ENCODE measurements at places on chromosomes 1 and 21. TPM values are rescaled to one million over a fixed set of nuclear protein-coding genes. Genes with fewer than 3 reads are reported as not detected.

GRCh38 chr1:218510153-218510772, 165.1 kb downstream of the TGFB2 start:
- DNase-seq: no peak
- H3K4me3 ChIP-seq: no peak overlapping the region
- peaks cover 9% of the 10 kb centered on the region for H3K36me3 ChIP-seq

- H3K36me3 ChIP-seq: no peaks in the 10 kb centered on the region
- H3K4me3 ChIP-seq: no peak overlapping the region
- DNase-seq: no peak
- H3K27me3 ChIP-seq: no peaks in the 10 kb centered on the region
- no peak overlapping the region for H3K27ac ChIP-seq
These were observed 300.3 kb downstream of the GRIK1 start for GRCh38 chr21:29639366-29640079.

DNA sequence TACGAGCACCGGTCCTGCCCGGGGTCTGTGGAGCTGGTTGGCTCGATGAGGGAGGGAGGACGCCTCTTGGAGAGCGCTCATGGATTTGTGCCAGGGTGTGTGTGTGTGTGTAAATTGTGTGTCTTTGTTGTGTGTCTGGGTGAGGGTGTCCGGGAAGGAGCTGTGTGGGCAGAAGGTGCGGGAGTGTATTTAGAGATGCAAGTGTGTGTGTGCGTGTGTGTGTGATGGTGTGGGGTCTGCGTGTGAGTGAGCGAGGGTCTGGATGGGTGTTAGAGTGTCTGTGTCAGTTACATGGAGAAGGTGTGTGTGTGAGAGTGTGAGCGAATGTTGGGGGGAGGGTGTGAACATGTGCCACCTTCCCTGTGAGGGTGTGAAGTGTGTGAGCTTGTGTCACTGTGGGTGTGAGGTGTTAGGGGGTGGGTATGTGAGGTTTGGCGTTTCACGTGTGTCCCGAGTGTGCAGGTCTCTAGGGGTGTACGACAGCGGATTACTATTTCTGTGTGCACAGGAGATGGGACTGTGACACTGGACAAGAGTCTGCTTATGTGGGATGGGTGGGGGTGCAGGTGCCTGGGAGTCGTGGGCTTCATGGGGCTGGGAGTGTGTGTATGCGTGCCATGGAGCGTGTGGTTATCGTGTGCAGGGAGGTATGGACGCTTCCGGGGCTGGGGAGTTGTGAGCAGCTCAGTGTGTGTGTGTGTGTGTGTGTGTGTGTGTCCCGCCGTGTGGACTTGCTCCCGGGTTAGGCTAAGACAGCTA, 880 bp downstream of the IGSF21 start:
- DNase-seq: no peak
- H3K4me1 ChIP-seq: peaks cover 24% of the 10 kb centered on the region
- H3K36me3 ChIP-seq: no peaks in the 10 kb centered on the region
- H3K27ac ChIP-seq: no peak overlapping the region
- peaks cover 17% of the 10 kb centered on the region for H3K27me3 ChIP-seq
- peak overlapping the region; percentile 85 for H3K4me3 ChIP-seq

- no peaks in the 10 kb centered on the region for H3K36me3 ChIP-seq
- peaks cover 6% of the 10 kb centered on the region for H3K27me3 ChIP-seq
- peaks cover 22% of the 10 kb centered on the region for H3K4me1 ChIP-seq
- no peak overlapping the region for H3K4me3 ChIP-seq
- peak; percentile 81 for DNase-seq
These were observed 39.8 kb upstream of the CLIC4 start for GRCh38 chr1:24705260-24706073.

- no peak overlapping the region for H3K4me3 ChIP-seq
- H3K4me1 ChIP-seq: no peaks in the 10 kb centered on the region
- no peaks in the 10 kb centered on the region for H3K36me3 ChIP-seq
- no peak overlapping the region for H3K27ac ChIP-seq
- DNase-seq: no peak
- H3K27me3 ChIP-seq: no peaks in the 10 kb centered on the region
These were observed 18.6 kb upstream of the PADI1 start for GRCh38 chr1:17186216-17186909.

DNA sequence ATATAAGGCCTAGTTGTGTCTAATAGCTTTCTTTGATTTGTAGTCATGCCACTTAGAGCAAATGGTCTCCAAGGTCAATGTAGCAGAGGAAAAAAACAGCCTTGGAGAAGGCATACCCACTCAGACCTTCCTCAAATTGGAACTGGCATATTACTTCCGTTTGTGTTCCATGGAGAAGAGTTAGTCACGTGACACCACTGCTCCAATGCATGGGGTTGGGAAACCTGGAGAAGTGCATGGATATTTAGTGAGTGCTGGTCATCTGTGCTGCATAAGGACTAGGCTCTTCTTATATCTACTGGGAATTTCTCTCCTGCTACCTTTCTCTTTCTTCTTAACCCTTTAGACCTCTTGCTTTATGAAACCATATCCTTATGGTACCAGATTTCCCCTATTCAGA, 167.8 kb downstream of the BACH1 start:
- no peaks in the 10 kb centered on the region for H3K4me1 ChIP-seq
- H3K36me3 ChIP-seq: no peaks in the 10 kb centered on the region

GRCh38 chr1:79373481-79374125, 367.1 kb upstream of the ADGRL4 start:
- no peak for DNase-seq
- H3K4me1 ChIP-seq: no peaks in the 10 kb centered on the region
- no peak overlapping the region for H3K4me3 ChIP-seq
- H3K27ac ChIP-seq: no peak overlapping the region
- no peaks in the 10 kb centered on the region for H3K27me3 ChIP-seq
- no peaks in the 10 kb centered on the region for H3K36me3 ChIP-seq

- H3K27ac ChIP-seq: no peak overlapping the region
- no peaks in the 10 kb centered on the region for H3K36me3 ChIP-seq
- no peaks in the 10 kb centered on the region for H3K27me3 ChIP-seq
- H3K4me3 ChIP-seq: no peak overlapping the region
- no peak for DNase-seq
These were observed 466.8 kb downstream of the KIF26B start for GRCh38 chr1:245621589-245621988.

GRCh38 chr1:240496356-240496755, 115.6 kb downstream of the GREM2 start:
- no peak overlapping the region for H3K4me3 ChIP-seq
- H3K27ac ChIP-seq: no peak overlapping the region
- H3K36me3 ChIP-seq: no peaks in the 10 kb centered on the region
- no peak for DNase-seq
- peaks cover 2% of the 10 kb centered on the region for H3K27me3 ChIP-seq

GRCh38 chr1:171247501-171247900, 793 bp upstream of the FMO1 start:
- H3K4me3 ChIP-seq: no peak overlapping the region
- no peak for DNase-seq
- no peaks in the 10 kb centered on the region for H3K4me1 ChIP-seq
- no peak overlapping the region for H3K27ac ChIP-seq
- peaks cover 3% of the 10 kb centered on the region for H3K27me3 ChIP-seq
- H3K36me3 ChIP-seq: no peaks in the 10 kb centered on the region

DNA sequence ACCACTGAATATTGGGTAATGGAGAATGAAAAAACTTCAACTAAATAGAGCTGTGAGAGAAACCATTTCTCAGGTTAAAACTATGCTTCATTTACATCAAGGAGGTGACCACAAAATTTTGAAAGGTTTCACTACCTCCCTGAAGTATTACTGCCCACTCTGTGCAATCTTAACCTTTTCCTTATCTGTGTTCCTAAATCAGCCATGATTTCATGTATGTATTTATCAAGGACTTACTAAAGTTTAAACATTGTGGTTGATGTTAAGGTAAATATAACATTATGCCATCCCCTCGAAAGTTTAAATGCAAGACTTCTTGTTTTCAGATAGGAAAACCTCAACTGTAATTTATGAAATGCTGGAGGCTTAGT, 84.4 kb downstream of the CLEC20A start:
- peaks cover 5% of the 10 kb centered on the region for H3K27me3 ChIP-seq
- H3K27ac ChIP-seq: no peak overlapping the region
- peaks cover 10% of the 10 kb centered on the region for H3K4me1 ChIP-seq
- peaks cover 19% of the 10 kb centered on the region for H3K36me3 ChIP-seq
- no peak overlapping the region for H3K4me3 ChIP-seq

GRCh38 chr1:84722794-84723193, 32.5 kb upstream of the SSX2IP start:
- peaks cover 10% of the 10 kb centered on the region for H3K4me1 ChIP-seq
- H3K27ac ChIP-seq: no peak overlapping the region
- H3K27me3 ChIP-seq: no peaks in the 10 kb centered on the region

GRCh38 chr1:46001081-46001785, 131.2 kb downstream of the PIK3R3 start:
- H3K27me3 ChIP-seq: peaks cover 4% of the 10 kb centered on the region
- H3K4me1 ChIP-seq: peaks cover 32% of the 10 kb centered on the region
- no peak overlapping the region for H3K4me3 ChIP-seq
- no peak for DNase-seq
- no peak overlapping the region for H3K27ac ChIP-seq

- peak overlapping the region; percentile 52 for H3K4me3 ChIP-seq
- peak overlapping the region; percentile 17 for H3K27ac ChIP-seq
- DNase-seq: no peak
These were observed 9.5 kb downstream of the NOL9 start for GRCh38 chr1:6544831-6545230.

GRCh38 chr1:29586991-29587745, 350.8 kb downstream of the PTPRU start:
- no peak overlapping the region for H3K27ac ChIP-seq
- H3K36me3 ChIP-seq: no peaks in the 10 kb centered on the region
- H3K4me3 ChIP-seq: no peak overlapping the region
- H3K4me1 ChIP-seq: no peaks in the 10 kb centered on the region

- DNase-seq: no peak
- H3K4me1 ChIP-seq: peaks cover 8% of the 10 kb centered on the region
- no peak overlapping the region for H3K4me3 ChIP-seq
- no peak overlapping the region for H3K27ac ChIP-seq
- no peaks in the 10 kb centered on the region for H3K27me3 ChIP-seq
- H3K36me3 ChIP-seq: no peaks in the 10 kb centered on the region
These were observed 47.1 kb upstream of the SCMH1 start for GRCh38 chr1:41289196-41289595.

GRCh38 chr1:237042526-237042891, 525 bp downstream of the RYR2 start:
- no peak overlapping the region for H3K27ac ChIP-seq
- peaks cover 16% of the 10 kb centered on the region for H3K27me3 ChIP-seq
- no peak for DNase-seq
- peaks cover 10% of the 10 kb centered on the region for H3K36me3 ChIP-seq
- H3K4me3 ChIP-seq: peak overlapping the region; percentile 91

- no peak overlapping the region for H3K4me3 ChIP-seq
- no peaks in the 10 kb centered on the region for H3K36me3 ChIP-seq
- no peaks in the 10 kb centered on the region for H3K27me3 ChIP-seq
- H3K4me1 ChIP-seq: peaks cover 4% of the 10 kb centered on the region
These were observed 272.2 kb downstream of the LMO4 start for GRCh38 chr1:87600854-87601253.

GRCh38 chr1:23619299-23620188, 60.2 kb upstream of the ID3 start:
- peak overlapping the region; percentile 37 for H3K4me3 ChIP-seq
- no peak overlapping the region for H3K27ac ChIP-seq
- no peak for DNase-seq
- peaks cover 5% of the 10 kb centered on the region for H3K36me3 ChIP-seq
- H3K4me1 ChIP-seq: peaks cover 20% of the 10 kb centered on the region

DNA sequence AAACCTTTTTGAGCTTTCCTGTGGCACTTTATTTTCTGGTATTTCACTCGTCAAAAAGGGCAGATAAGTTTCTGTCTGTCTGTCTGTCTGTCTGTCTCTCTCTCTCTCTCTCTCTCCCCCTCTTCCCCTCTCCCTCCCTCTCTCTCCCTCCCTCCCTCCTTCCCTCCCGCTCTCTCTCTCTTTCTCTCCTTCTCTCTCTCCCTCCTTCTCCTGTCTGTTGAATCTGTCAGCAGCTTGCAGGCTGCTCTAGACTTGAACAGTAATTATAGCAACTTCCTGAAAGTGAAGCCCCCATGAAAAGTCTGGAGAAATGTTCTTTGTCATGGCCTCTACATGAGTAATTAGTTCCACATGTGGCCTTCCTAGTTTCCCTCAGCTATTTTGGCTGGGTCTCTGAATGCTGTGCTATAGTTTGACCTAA, 275.2 kb upstream of the C1orf105 start:
- H3K27ac ChIP-seq: peak overlapping the region; percentile 14
- DNase-seq: no peak
- no peak overlapping the region for H3K4me3 ChIP-seq
- no peaks in the 10 kb centered on the region for H3K36me3 ChIP-seq
- H3K4me1 ChIP-seq: peaks cover 71% of the 10 kb centered on the region

- H3K27ac ChIP-seq: no peak overlapping the region
- H3K27me3 ChIP-seq: no peaks in the 10 kb centered on the region
- H3K4me1 ChIP-seq: no peaks in the 10 kb centered on the region
- no peak overlapping the region for H3K4me3 ChIP-seq
- DNase-seq: no peak
- no peaks in the 10 kb centered on the region for H3K36me3 ChIP-seq
These were observed 1.5 kb downstream of the LCE3E start for GRCh38 chr1:152565115-152565514.

DNA sequence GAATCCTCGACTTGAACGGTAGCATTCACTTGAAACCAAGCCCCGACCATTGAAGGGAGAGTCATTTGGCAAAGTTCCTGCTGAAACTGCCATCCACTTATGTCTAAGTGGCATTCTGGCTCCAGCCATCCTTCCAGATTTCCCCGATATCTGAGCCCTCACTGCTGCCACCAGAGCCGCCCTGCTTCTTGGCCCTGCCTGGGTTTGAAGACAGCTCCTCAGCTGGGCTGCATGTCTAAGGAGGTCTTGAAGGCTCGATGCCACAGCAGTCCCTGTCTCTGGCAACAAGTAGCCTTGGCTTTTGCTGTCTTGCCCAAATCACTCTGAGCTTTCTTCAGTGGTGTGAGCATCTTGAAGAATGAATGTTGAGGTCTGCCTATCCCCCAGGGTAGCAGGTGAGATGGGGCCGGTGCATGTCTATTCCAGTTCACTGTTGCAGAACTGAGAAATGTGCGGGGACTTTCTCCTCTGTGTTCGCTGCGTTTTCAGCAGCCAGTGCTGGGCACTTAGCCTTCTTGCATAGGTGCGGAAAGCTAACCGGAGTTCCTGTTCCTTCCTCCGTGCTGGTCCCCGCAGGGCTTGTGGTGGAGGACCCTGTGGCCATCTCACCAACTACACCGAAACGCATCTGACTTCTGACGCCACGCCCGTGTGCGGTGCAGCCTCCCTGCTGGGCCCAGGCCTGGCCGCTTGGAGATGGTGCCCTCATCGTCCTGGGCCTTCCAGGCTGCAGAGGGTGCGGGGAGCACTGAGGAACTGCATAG, 29.2 kb downstream of the MAN1C1 start:
- H3K36me3 ChIP-seq: peaks cover 9% of the 10 kb centered on the region
- no peak for DNase-seq
- H3K4me3 ChIP-seq: no peak overlapping the region
- peaks cover 27% of the 10 kb centered on the region for H3K4me1 ChIP-seq

- no peak overlapping the region for H3K4me3 ChIP-seq
- H3K4me1 ChIP-seq: peaks cover 31% of the 10 kb centered on the region
- no peak for DNase-seq
- H3K27ac ChIP-seq: no peak overlapping the region
- no peaks in the 10 kb centered on the region for H3K36me3 ChIP-seq
- H3K27me3 ChIP-seq: peaks cover 1% of the 10 kb centered on the region
These were observed 71.5 kb downstream of the MACF1 start for GRCh38 chr1:39275836-39276507.

SLC9C2 gene
- total RNA-seq: 0.51 TPM

REG4 gene
- total RNA-seq: not detected

L1TD1 gene
- total RNA-seq: 50.1 TPM

FCRL1 gene
- total RNA-seq: not detected

SPRR2G gene
- total RNA-seq: not detected

KIF17 gene
- total RNA-seq: 1.8 TPM

MCOLN2 gene
- 0.64 TPM for total RNA-seq

IL22RA1 gene
- not detected for total RNA-seq

CKS1B gene
- 48.3 TPM for total RNA-seq

SYTL1 gene
- 1.3 TPM for total RNA-seq

Measured in endothelial cell (in vitro differentiated cells).